Stimulated activated CD4-positive, alpha-beta T cell treated with anti-CD3 and anti-CD28 coated beads, Interleukin-12 subunit alpha, Interleukin-12 subunit beta, amount 100 ng/mL, for 48 hours (primary cell): ENCODE measurements at places on chromosomes 1 and 21.

DNA sequence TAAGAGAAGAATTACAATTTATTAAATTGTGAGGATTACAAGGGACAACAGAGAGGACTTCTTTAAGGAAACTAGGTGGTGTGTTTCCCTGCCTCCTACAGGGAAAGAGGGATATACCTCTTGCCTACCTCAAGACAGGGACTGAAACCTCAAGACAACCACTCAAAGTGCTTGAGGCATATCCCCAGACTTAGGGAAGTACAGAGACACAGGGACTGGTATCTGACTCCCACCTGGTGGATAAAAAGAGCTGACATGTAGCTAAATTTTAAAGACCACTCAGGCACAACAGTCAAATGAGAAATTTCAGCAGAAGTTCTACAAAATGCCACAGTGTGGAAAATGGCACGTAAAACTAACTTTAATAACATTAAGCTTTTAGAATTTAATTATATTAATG, 21.3 kb downstream of the DENND2C start:
- no peak for DNase-seq

DNA sequence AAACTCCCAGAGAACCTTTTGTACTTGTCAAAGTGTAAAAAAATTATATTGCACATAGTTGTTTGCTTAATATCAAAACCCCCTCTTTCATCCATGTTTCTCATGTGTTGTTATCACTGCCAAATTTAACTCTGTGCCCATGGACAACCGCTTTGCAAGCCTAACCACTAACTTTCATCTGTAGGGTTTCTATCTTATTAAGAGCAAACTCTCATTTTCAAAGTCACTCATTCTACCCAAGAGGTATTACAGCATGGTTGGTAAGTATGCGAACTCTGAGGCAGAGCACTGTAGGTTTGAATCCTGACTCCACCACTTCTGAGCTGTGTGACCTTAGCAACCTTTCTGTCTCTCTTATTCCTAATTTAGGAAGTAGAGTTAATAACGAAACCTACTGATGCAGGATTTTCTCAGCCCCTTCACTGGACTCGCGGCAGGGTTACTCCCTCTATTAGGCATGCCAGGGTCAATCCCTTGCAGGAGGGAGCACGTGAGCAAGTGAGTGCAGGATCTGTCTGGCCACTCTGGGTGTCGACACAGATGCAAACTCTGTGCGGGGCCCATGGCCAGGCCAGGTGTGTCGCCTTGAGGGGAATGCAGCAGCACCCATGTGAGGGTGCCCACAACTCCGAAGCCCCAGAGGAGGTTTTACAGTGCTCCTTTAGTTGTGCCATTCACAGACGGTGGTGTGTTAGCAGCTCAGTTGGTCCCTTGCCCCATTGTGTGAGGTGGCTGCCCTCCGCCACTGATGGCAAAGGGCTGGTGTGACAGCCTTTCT, 361.5 kb upstream of the ADGRL2 start:
- DNase-seq: no peak

DNA sequence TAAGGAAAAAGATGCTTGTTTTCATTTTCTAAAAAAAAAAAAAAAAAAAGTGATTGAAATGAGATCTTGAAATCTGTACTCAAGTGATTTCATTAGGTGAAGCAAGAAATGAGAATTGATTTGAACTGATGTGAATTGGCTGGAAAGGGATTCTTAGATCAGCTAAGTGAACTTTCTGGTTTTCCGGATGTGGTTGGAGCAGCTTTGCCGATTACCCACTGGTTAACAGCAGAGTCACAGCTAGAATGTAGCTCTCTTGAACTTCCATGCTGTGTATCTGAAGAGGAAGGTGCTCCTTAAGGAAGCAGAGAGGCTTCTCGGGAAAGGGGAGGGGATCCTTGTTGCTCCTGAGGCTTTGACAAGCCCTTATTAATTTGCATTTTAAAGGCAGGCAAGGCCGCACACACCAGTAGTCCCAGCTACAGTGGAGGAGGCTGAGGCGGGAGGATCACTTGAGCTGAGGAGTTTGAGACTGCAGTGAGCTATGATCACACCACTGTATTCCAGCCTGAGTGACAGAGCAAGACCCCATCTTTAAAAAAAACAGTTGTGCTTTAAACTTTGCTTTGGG, 28.7 kb upstream of the PWP2 start:
- no peak for DNase-seq

GRCh38 chr1:21258331-21259134, 31.7 kb downstream of the ECE1 start:
- no peak for DNase-seq

DNA sequence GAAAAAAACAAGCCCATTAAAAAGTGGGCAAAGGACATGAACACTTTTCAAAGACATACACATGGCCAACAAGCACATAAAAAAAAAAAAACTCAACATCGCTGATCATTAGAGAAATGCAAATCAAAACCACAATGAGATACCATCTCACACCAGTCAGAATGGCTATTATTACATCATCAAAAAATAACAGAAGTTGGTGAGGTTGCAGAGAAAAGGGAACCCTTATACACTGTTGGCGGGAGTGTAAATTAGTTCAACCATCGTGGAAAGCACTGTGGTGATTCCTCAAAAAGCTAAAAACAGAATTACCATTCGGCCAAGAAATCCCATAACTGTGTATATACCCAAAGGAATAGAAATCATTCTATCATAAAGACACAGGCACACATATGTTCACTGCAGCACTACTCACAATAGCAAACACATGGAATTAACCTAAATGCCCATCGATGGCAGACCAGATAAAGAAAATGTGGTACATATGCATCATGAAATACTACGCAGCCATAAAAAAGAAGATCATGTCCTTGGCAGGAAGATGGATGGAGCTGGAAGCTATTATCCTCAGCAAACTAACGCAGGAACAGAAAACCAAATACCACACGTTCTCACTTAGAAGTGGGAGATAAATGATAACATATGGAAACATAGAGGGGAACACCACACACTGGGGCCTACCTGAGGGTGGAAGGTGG, 70.1 kb downstream of the INTS7 start:
- no peak for DNase-seq

- peak; percentile 40 for DNase-seq
These were observed 15.5 kb upstream of the CD247 start for GRCh38 chr1:167533851-167534300.

DNA sequence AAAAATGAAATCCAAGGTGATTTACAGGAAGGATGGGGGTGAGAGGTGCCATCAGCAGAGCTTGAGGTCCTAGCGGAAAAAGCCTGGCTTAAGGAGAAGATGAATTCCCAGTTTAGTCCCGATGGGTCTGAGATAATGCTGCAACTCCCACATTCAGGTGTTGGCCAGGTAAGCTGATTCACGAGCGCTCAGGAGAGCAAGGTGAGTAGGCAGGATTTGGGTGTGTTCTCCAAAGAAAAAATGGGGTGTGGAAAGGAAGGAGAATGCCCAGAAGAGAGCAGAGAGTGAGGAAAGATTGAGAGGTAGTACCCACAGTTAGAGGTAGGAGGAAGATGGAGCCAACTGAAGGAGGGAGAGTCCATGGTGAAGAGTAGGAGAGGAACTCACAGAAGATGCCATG, 12.5 kb downstream of the RIMS3 start:
- no peak for DNase-seq

- DNase-seq: no peak
These were observed 47.4 kb downstream of the SH3BGR start for GRCh38 chr21:39499156-39499555.

GRCh38 chr1:59292562-59292961, 4.3 kb upstream of the FGGY start:
- no peak for DNase-seq

DNA sequence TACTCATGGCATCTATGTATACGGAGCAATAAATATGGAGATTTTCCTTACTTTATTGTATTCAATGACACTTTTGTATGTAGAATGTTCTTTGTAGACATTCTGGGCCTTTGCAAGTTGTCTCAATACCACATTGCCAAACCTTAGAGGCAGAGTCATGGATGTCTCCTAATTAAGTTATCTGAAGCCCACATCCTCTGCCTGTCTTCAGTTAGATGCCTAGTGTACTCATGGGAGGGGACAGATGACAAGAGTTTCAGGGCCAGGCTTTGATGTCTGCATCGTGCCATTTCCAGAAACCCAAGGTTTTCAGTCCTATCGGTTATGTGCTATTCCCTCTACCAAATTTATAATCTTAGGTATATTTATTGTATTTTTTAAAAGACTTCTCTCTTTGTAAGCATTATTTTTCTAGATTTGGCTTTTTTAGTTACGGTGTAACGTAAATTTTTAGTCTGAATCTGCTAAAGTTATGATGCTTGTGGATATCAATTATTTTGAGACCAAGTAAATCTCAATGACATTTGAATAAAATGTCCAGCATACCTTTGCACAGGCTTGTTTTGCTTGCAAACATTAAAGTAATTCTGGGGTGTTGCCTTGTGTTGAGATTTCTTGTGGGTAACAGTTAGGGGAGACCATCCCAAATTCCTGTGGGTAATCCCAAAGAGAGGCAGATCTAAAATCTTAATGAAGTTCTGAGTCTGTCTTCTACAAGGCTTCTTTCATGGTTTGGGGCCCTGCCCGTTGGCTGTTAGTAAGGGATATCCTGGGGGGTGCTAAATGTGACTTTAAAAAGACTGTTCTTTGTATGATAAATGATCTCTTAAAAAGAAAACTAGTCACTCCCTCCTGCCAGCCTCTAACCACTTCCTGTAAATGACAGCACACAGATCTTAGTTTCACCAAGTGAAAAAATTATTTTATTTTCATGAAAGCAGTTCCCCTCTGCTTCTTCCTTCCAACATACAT, 8.0 kb upstream of the MACF1 start:
- DNase-seq: no peak

DNA sequence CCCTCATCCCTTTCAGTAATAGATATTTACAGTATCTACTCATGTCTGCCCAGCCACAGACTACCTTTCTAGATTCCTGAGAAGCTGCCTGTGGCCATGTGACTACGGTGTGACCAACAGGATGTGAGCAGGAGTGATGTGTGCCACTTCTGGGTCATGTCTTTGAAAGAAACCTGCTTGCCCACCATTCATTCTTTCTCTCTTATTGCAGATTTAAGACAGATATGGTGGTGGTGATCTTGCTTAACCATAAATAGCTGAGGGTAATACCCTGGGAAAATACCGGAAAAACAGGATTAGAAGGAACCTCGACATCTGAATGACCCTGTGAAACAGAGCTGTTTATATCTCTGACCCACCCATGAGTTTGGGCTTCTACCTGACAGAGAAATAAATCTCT, 41.6 kb upstream of the GUCA2A start:
- no peak for DNase-seq

- DNase-seq: no peak
These were observed 574.2 kb downstream of the MATN1 start for GRCh38 chr1:30149226-30149625.

- DNase-seq: no peak
These were observed 7.2 kb downstream of the DPYD start for GRCh38 chr1:97913506-97914139.

- peak; percentile 42 for DNase-seq
These were observed 44.7 kb upstream of the GOLT1A start for GRCh38 chr1:204258213-204259115.

GRCh38 chr21:26686278-26686677, 113.2 kb upstream of the CYYR1 start:
- no peak for DNase-seq

GRCh38 chr1:223331301-223331700, 32.7 kb downstream of the SUSD4 start:
- DNase-seq: no peak

- no peak for DNase-seq
These were observed 16.2 kb upstream of the POFUT2 start for GRCh38 chr21:45303751-45304475.

GRCh38 chr1:217052626-217053025, 329.4 kb upstream of the ESRRG start:
- DNase-seq: no peak

DNA sequence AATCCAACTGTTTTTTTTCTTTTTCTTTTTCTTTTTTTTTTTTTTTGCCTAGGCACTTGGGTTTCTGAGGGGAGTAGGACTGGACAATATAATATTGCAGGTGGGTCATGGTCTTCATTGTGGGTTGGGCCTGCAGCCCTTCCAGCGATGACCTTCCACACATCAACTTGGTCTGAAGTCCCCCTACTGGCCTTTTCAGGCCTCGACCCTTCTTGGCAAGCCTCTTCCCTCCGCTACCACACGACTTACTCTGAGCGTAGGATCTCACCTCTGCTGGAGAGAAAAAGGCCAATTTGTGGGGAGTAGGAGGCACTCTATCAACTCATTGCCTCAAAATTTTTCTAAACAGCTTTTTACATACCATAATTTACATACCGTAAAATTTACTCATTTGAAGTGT, 51.1 kb upstream of the GRIK3 start:
- no peak for DNase-seq

- no peak for DNase-seq
These were observed 413.1 kb downstream of the PTPRU start for GRCh38 chr1:29649189-29650040.

GRCh38 chr1:200947059-200947566, 52.4 kb downstream of the INAVA start:
- DNase-seq: no peak

DNA sequence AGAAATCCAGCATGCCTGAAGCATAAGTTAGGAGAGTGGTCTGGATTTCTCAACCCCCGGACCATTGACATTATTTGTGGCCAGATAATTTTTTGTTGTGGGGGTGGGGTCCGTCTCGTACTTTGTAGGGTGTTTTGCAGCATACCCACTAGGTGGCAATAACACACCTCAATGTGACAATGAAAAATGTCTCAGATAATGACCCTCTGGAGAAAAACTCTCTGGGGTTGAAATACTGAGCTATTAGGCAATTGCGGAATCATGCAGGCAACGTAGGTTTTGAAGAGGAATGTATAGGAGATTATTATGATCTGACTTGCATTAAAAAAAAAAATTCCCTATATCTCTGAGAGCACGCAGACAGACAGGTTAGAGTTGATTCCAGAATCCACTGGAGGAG, 25.3 kb upstream of the RRP15 start:
- DNase-seq: no peak

GRCh38 chr1:82139751-82140468, 339.2 kb downstream of the ADGRL2 start:
- DNase-seq: no peak

- no peak for DNase-seq
These were observed 577.8 kb upstream of the PLXNA2 start for GRCh38 chr1:208821939-208822338.

DNA sequence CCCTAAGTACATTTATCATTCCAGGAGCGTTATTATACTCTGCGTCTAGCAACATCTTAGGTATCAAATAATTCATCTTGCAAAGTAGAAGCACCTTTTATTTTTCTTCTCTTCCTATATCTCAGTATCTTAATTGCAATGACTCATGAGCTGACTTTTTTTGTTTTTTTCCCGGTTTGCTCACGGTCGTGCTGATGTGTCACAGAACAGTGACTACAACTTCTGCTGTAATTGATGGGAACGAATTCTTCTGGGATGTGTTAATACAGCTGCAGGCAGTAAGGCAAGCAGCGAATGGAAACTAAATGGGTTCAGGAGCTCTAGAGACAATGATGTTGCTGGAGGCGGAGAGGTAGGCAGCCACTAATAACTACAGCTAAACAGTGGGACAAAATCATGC, 89.8 kb upstream of the TMPRSS15 start:
- DNase-seq: no peak
